ENCODE measurements at places on chromosomes 11 and 22. TPM values are rescaled to one million over a fixed set of nuclear protein-coding genes. Genes with fewer than 3 reads are reported as not detected.

DNA sequence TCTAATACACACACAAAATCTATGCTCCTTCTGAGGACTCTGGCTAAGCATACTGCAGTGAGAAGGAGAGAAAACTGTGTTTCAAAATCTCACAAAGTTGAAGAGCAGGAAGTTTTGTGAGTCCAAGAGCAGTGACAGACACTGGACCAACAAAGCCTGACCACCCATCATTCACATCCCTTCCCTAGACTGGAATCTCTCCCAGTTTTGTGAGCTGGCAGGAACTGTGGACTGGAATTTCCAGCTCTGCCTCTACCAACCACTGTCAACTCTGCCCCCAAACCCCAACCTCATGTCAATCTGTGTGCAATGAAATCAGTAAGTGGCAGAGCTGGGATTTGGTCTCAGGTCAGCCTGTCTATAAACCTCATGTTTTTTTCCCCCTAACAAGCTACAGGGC is 112.6 kb downstream of the ARL14EP start:
- H3K4me1 ChIP-seq, result no peaks in the 10 kb centered on the region
- H3K36me3 ChIP-seq, result no peaks in the 10 kb centered on the region
- H3K4me3 ChIP-seq, result no peak overlapping the region
- H3K27me3 ChIP-seq, result no peaks in the 10 kb centered on the region

DNA sequence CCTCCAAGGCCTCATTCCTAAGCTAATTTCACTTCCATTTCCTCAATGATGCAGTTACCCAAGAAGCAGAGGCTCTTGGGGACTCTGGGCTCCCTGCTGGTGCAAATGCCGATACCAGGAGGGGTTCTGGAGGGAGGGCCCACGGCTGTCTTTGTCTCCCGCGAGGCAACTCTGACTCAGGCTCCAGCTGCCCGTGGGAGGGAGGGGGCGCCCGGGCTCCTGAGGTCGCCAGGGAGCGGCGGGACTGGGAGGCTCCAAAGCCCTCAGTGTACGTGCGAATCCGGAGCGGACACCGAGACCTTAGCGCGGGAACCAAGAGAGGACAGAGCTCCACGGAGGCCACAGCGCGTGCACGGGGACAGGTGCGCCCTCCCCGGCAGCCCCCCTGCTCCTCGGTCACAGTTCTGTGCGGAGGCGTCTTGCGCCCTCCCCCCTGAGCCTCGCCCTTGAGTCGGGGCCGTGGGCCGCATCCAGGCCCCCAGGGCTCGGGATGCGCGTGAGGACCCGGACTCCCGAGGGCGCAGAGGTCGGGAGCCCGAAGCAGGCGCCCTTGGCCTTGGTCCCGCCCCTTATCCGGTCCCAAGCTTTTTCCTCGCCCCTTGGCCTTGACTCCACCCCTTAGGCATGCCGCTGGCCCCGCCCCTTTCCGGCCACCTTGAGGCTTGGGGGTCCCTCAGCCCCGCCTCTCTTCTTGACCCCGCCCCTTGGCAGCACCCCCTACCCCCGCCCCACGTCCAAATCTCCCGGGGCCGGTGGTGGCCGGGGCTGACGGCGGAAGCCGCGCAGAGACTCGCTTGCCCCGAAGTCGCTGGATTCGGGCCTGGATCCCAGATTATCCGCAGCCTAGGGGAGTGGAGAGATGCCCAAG is 4.7 kb upstream of the SHISA8 start:
- no peak overlapping the region for H3K27ac ChIP-seq
- H3K4me3 ChIP-seq, result peak overlapping the region; percentile 54
- no peaks in the 10 kb centered on the region for H3K4me1 ChIP-seq
- H3K36me3 ChIP-seq, result no peaks in the 10 kb centered on the region

DNA sequence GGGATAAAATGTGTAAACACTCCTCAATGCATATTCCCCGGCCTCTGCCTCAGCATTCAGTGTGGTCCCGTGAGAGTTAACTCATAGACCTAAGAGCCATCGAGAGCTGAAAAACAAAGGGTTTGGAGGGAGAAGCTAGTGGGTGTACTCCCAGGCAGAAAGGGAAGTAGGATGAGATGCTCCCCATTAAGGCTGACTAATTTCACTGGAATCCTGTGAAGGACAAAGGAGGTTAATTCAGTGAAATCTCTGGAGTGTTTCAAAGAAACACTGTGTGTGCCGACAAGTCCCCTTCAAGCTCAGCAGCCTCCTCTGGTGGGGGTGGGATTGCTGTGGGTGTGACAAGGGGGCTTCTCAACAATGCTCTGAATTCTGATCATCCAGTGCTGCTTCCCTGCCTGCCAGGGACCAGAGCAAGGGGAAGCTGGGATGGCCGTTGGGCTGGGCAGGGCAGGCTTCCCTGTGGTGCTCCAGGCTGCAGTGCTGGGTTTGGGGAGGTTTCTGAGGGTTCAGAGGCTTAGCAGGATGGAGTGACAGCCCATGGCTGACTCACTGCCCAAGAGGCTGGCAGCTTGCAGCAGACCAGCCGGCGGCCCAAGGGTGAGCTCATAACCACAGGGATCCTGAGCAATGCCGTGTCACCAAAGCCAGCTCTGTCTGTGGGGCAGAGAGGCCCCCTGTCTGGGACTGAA is 61.4 kb upstream of the BMAL1 start:
- no peak overlapping the region for H3K4me3 ChIP-seq
- no peak for DNase-seq
- peaks cover 19% of the 10 kb centered on the region for H3K4me1 ChIP-seq
- peak overlapping the region; percentile 19 for H3K27ac ChIP-seq
- no peaks in the 10 kb centered on the region for H3K27me3 ChIP-seq
- no peaks in the 10 kb centered on the region for H3K36me3 ChIP-seq

DNA sequence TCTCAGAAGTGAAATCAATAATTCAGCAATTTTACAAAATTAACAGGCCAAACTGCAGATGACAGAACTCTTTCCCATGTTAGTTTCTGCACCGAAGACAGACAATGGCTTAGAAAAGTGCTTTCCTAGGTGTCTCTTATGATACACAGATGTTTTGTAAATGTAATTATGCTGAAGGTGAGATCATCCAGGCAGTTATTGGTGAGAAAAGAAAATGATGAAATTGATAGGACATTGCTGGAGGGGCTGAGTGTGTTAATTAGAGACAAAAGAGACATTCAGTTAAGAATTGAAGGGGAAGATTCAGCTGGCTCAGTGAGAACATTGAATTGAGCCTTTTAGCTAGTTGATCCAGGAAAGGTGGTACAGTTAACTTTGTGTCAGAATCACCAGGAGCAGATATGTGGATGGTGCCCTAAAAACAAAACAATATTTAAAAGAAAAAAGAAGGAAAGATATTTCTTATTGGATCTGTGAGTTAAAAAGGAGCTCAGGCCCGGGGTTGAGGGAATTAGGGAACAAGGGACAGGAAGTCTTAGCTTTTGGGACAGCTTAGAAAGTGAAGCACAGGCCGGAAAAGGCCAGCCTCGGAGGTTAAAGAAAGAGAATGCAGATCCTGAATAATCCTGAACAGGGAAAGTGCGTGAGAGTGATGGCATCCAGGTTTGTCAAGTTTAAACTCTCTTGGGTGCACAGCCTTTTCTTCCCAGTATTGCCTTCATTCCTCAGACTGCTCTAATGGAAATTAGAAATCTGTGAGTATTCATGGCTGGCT is 16.9 kb downstream of the ARHGAP42 start:
- H3K36me3 ChIP-seq, result no peaks in the 10 kb centered on the region
- H3K4me1 ChIP-seq, result peaks cover 8% of the 10 kb centered on the region
- H3K4me3 ChIP-seq, result no peak overlapping the region
- no peak for DNase-seq

DNA sequence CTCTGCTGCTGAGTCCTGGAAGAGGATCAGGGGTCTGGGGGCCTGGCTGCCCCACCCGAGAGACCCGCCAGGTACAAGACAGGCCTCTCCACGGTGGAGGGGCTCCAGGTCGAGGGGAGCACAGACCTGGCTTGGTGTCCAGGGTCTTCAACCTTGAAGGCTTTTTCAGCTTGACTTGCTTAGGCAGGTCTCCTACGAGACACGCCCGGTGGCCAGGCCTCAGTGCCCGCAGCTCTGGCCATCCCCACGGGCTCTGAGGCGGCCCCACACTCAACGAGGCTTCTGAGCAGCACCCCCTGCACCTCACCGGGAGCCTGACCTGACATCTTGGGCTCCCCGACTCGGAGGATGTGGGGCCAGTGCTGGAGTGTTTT is 6.6 kb upstream of the PLXNB2 start:
- peaks cover 20% of the 10 kb centered on the region for H3K4me1 ChIP-seq
- no peak for DNase-seq
- no peaks in the 10 kb centered on the region for H3K36me3 ChIP-seq
- no peaks in the 10 kb centered on the region for H3K27me3 ChIP-seq
- no peak overlapping the region for H3K27ac ChIP-seq

GRCh38 chr22:43885319-43885671 is 6.5 kb downstream of the PNPLA5 start:
- H3K4me3 ChIP-seq, result no peak overlapping the region
- no peak for DNase-seq
- H3K4me1 ChIP-seq, result no peaks in the 10 kb centered on the region
- H3K27ac ChIP-seq, result no peak overlapping the region

DNA sequence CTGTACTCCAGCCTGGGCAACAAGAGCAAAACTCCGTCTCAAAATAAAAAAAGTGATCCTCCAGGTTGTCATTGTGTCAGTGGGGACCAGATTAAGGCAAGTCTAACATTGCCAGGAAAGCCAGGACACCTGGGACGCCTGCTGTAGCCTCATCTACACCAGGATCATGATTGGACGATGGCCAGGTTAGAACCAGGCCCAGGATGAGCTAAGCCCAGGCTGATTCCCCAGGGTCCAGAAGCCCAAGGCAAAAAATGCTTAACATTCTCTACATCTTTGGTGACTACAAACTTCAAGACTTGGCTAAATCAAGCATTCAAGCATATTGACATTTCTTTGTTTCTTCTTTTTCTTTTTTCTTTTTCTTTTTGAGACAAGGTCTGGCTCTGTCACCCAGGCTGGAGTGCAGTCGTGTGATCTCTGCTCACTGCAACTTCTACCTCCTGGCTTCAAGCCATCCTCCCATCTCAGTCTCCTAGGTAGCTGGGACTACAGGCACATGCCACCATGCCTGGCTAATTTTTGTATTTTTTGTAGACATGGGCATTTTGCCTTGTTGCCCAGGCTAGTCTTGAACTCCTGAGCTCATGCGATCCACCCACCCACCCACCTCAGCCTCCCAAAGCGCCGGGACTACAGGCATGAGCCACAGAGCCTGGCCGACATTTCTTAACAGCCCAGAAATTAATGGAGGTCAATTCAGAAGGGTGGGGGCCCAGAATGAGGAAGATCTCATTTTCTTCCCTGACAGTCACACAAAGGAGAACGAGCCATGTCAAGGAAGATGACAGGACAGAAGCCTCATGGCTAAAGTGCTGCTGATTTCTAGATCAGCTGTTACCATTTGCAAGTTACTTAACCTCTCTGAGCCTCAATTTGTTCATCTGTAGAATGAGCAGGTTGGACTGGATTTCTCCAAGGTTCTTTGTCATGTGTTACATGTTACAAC is 12.5 kb upstream of the PTPRJ start:
- DNase-seq, result no peak
- H3K36me3 ChIP-seq, result no peaks in the 10 kb centered on the region
- no peaks in the 10 kb centered on the region for H3K27me3 ChIP-seq
- H3K27ac ChIP-seq, result no peak overlapping the region
- H3K4me1 ChIP-seq, result no peaks in the 10 kb centered on the region

DNA sequence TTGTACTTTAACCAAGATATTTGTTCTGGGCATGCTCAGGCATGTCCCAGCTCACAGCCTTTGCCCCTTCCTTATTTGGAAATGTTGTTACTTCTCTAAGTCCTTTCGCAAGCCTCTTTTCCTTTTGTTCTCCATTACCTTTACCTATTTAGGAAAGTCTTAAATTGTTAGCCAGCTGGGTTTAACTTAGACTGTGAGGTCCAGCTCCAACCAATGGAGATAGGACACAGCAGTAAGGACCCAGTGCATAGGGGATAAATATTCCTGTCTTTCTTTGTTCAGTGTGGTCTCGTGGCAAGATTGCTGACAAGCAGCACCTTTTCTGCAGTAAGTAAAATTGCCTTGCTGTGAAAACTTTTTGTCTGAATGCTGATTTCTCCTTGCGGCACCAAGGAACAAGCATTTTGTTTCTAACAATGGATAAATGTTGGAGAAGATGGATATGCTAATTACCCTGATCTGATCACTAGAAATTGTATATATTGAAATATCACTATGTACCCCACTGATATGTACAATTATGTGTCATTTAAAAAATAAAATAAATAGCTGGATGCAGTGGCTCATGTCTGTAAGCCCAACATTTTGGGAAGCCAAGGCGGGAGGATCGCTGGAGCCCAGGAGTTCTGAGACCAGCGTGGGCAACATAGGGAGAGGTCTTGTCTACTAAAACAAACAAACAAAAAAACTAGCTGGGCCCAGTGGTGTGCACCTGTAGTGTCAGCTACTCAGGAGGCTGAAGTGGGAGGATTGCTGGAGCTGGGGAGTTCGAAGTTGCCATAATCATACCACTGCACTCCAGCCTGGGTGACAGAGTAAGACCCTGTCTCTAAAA is 31.9 kb upstream of the FTH1 start:
- no peak overlapping the region for H3K27ac ChIP-seq
- H3K36me3 ChIP-seq, result no peaks in the 10 kb centered on the region
- no peaks in the 10 kb centered on the region for H3K27me3 ChIP-seq
- no peak overlapping the region for H3K4me3 ChIP-seq
- H3K4me1 ChIP-seq, result peaks cover 12% of the 10 kb centered on the region

DNA sequence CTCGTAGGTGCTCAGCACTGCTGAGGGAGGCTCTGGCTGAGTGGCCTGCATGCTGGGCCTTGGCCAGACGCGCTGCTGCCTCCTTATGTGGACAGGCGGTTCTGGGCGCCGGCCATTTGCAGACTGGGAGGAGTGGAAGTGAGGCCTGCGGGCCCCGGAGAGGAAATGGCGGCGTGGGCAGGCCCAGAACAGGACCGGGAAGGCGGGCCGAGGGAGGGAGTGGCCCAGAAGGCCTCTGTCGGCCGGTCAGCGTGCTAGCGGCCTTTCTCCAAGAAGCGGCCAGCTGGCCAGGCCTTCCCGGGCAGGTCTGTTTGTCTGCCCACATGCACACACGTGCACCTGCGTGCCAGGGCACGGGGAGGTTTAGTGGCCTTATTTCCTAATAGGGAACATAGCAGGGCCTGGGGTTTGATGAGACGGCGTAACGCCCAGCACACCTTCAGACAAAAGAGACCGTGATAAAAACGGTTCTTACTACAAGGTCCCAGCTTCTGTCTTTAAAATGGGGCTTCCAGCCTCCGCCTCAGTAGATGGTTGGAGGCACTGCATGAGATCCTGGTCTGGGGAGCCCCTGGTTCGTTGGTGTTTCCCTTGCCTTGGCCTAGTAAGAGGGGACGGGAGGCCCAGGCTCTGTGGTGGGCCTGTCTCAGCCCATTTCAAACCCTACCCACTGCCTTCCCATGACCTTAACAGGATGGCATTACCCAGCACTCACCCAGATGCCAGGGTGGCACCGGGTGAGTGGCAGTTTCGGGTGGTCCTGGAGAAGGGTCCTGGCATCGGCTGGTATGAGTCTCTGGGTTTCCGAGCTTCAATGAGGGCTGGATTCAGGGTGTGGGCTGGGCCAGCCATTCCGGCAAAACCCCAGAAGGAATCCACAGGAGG is 65.1 kb upstream of the PPARA start:
- peak overlapping the region; percentile 73 for H3K27ac ChIP-seq
- peak overlapping the region; percentile 29 for H3K4me3 ChIP-seq
- H3K36me3 ChIP-seq, result no peaks in the 10 kb centered on the region
- DNase-seq, result peak; percentile 69
- peaks cover 80% of the 10 kb centered on the region for H3K4me1 ChIP-seq

- H3K27ac ChIP-seq, result peak overlapping the region; percentile 21
- peaks cover 45% of the 10 kb centered on the region for H3K36me3 ChIP-seq
- no peaks in the 10 kb centered on the region for H3K27me3 ChIP-seq
- DNase-seq, result no peak
- H3K4me1 ChIP-seq, result peaks cover 45% of the 10 kb centered on the region
Observed at GRCh38 chr22:37633089-37633624, 6.3 kb upstream of the SH3BP1 start.

MN1 gene
- 3.9 TPM for total RNA-seq

KDM4E gene
- not detected for total RNA-seq

MS4A4A gene
- total RNA-seq, result 55.8 TPM

SMIM35 gene
- not detected for total RNA-seq

CREB3L1 gene
- total RNA-seq, result 3.6 TPM

INS gene
- not detected for total RNA-seq

PRDM11 gene
- 25.7 TPM for total RNA-seq

OR51D1 gene
- not detected for total RNA-seq

All from tibial nerve (tissue), 4 donors.